ENCODE measurements at places on chromosomes 6 and 20.

GRCh38 chr6:155084431-155085123, 89.5 kb downstream of the TIAM2 start:
- no peak for DNase-seq

DNA sequence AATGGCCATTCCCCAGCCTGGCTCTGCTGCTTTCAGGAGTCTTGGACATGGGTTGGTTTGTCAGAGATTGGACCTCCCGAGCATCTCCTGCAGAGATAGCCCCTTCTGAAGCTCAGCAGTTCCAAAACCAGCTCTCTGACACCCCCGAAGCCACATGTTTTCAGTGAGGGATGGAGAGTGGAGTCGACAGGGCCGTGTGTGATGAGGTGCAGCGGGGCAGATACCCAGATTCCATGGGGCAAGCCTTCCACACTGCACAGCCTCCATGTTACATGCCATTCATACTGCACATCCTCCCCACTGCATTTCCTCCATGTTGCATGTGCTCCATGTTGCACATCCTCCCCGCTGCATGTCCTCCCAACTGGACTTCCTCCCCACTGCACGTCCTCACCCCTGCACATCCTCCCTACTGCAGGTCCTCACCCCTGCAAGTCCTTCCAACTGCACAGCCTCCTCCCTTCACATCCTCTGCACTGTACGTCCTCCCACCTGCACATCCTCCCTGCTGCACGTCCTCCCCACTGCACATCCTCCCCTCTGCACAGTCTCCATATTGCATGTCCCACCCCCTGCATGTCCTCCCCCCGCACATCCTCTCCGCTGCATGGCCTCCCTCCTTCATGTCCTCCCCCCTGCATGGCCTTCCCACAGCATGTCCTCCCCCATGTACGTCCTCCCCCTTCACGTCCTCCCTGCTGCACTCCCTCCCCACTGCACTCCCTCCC, 112.2 kb downstream of the SYNDIG1 start:
- DNase-seq, result no peak

GRCh38 chr20:41124451-41125094, 12.8 kb upstream of the PLCG1 start:
- no peak for DNase-seq

- no peak for DNase-seq
Measured at GRCh38 chr6:137011406-137011805, 33.4 kb downstream of the IL20RA start.

DNA sequence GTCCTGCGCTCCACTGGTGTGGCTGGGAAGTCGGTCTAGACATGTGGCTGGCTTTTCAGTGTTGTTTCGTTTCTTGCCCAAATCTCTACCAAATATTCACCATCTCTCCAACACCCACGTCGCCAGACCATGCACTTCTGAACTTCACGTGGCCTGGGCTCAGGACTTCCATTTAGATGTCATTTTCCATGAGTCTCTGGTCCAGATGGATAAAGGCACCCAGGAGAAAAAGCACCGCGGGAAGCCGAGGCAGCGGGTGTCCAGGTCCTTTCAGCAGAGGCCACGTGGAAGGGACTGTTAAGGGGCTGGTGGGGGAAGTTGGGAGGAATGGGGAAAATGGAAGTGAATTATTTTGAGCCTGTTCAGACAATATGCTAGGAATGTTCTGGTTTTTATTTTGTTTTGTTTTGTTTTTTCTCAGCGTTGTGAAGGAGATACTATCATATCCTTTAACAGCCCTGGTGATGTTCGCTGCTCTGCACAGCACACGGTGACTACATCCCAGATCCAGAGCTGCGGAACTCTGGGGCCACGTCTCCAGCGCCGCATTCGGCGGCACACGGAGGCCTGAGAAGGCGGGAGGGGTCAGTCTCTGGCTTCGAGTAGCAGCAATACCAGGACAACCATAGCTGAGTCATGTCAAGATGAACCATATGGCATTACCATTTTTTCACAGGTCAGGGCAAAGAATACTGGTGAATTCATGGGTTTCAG, 230.3 kb downstream of the THBS2 start:
- no peak for DNase-seq

GRCh38 chr20:25624500-25624939, 706 bp upstream of the NANP start:
- DNase-seq, result no peak

- DNase-seq, result no peak
Measured at GRCh38 chr6:12096342-12096741, 84.2 kb downstream of the HIVEP1 start.

- no peak for DNase-seq
Measured at GRCh38 chr20:25467441-25467840, 60.0 kb downstream of the GINS1 start.

GRCh38 chr20:57579898-57580447, 19.1 kb downstream of the PCK1 start:
- DNase-seq, result no peak

- DNase-seq, result no peak
Measured at GRCh38 chr20:4358552-4358951, 343.2 kb upstream of the RNF24 start.

GRCh38 chr20:36754656-36755222, 8.8 kb upstream of the NDRG3 start:
- DNase-seq, result peak; percentile 46

DNA sequence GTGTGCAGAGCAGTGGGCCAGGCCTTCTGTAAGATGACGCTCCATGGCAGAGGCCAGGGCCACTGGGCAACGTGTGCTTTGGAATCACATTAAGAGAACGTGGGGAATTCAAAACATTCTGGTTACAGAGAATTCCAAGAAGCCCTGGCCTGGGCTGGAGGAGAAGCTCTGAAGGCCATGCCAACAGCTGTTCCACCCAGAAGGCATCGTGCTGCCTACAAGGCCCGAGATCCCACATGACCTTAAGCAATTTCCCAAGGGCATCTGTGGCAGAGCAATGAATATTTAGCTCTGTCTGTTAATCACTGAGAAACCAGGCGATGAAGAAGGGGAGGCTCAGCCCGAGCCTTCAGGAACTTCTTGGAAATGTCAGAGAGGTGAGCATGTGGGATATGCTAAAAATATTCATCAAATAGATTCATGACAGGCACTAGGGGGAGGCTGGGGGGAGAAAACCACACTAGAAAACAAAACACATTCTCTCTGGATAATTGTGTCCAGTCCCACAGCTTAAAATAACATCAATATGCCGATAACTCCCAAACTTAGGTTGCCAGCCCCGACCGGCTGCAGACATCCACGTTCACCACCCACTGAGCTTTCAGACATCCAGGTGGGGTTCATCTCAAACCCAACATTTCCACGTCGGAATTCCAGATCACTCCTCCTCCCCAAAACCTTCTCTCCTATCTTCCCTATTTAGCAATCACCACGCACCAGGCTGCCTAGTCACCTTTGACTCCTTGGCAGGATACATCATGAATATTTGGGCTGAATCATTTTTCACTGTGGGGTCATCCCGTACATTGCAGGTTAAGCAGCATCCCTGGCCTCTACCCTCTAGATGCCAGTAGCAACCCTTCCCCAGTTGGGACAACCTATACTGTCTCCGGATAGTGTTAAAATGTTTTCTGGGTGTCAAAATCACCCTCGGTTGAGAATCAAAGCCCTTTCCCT, 6.6 kb downstream of the SULF2 start:
- DNase-seq, result no peak

- DNase-seq, result no peak
Measured at GRCh38 chr6:51901766-51902764, 185.3 kb downstream of the PKHD1 start.

Measured in CD4-positive, alpha-beta memory T cell (primary cell).